Non-pigmented ciliary epithelial cell (primary cell): ENCODE measurements at places on chromosomes 12 and 14.
A peak's percentile ranks its signal among the peaks of the same experiment; 100 is the strongest.

DNA sequence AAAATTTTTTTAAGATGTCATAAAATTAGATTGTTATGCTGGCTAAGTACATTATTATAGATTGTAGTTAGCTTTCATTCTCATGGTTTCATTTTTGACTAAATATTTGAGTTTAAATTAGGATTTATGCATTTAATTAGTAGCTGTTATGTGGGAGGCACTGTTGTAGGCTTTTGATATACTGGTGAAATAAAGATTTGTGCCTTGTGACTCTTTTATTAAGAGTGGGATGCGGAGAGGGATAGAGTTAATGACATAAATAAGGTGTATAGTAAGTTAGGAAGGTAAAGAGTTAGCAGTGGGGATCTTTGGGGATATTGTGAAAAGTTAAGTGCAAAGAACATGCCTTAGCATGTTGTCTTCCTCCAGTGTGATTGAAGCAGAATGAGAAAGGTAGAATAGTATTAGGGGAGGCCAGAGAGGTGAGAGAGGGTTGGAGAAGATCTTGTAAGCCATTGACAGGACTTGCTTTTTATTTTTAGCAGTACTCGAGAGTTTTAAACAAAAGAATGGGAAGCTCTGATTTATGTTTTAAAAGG, 8.8 kb downstream of the ARHGAP5 start:
- no peak for DNase-seq

DNA sequence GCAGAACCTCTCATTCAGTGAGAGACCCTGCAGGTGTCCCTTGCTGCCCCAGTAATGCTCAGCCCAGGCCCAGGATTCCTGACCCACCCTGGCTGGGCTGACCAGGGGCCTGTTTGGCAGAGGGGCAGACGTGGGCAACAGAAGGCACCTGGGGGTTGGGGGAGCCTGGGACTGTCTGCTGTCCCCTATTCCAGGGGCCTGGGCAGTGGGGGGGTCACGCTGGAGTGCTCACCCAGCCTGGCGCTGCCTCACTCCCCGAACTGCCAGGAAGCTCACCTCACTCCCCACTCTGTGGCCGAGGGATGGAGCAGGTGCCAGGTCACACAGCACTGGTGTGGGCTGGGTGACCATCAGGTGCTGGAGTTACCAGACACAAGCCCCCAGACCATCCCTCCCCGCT, 22.6 kb upstream of the NUDT14 start:
- no peak for DNase-seq

DNA sequence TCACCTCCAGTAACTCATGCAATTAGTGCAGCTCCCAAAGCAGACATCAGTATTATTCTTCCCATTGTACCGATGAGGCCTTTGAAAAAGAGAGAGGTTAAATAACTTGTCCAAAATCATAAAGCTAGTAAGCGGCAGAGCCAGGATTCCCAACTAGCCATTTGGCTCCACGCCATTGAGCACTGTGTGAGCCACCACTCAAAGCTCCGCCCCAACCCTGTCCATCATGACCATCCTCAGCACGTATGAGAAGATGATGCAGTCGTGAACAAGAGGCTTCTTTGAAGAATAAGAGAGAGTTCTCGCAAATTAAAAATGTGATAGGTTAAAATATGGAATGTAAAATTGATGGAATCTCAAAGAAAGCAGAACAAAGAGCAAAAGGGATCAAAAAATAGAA, 14.6 kb downstream of the CLMN start:
- DNase-seq, result no peak

- DNase-seq, result no peak
These were observed 54.9 kb downstream of the BEGAIN start for GRCh38 chr14:100532154-100532861.

DNA sequence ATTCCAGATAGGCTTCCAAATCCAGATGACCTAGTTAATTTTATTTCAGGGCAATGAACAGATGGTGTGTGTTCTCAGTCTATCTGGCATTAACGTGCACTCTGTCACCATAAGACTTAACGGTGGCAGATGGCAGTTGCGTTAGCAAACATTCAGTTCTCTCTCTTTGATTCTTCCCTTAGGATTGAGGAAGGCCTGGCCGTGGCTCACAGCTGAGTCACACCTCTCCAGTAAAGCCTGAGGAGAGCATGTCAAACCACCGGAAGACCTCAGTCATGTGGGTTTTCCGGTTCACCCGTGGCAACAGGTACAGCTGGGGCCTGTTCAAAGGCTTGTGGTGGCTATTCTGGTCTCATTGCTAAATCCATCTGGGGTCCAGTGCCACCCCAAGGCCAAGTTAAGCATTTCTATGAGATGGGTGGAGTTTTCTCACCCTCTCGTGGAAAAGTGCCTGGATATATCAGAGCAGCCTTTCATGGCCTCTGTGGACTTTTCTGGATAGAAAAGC, 545.1 kb upstream of the ATP2B1 start:
- DNase-seq, result peak; percentile 89

GRCh38 chr14:55713486-55713885, 133.5 kb downstream of the KTN1 start:
- no peak for DNase-seq

DNA sequence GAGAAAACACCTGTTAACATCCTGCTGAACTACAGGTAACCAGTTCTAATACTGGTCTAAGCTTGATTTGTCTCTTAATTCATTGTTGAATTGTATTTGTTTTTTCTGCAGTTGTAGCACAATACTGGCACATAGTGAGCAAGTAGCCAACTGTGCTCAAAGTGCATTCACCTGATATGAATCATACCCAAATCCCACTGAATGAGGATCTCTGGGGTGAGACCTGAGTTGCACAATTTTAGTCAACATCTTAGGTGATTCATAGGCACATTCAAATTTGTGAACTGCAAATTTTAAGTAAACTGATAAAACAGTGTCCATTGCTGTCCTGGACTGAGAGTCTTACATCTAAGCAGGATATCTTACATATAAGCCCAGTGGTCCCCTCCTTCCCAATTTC, 12.8 kb downstream of the KCNC2 start:
- DNase-seq, result no peak
